ENCODE measurements at places on chromosomes 1 and 21.

DNA sequence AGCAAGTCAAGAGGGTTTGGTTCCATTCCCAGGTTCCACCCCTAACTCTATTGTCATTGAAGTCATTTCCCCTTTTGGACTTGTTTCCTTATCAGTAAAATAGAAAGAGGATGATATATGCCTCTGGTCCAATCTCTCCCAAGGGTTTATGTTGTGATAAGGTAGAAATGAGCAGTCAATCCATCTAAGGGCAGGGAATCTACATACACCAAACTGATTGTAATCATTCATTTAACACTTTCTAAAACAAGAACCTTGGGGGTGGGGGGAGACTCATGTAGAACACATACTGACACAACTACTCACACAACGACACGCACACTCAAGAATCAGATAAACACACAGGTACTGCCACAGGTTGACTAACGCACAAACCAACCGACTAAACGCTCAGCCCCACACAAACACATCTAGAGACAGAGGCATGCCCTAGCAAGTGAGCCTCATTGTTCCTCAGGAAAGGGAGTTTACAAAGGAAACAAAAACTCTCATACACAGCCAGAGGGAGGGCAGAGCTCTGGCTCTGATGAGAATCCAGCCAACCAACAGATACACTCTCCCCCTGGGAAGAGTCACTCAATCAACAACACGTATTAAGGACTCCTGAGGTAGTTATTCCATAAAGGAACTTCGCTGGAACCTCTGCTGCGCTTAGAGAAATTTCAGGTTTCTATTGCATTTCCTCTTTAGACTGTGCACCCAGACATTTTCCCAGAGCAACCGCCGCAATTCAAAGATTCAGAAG is 1.0 kb downstream of the F11R start:
- no peak for DNase-seq

GRCh38 chr1:47701741-47702515 is 264.1 kb downstream of the FOXD2 start:
- no peak for DNase-seq

DNA sequence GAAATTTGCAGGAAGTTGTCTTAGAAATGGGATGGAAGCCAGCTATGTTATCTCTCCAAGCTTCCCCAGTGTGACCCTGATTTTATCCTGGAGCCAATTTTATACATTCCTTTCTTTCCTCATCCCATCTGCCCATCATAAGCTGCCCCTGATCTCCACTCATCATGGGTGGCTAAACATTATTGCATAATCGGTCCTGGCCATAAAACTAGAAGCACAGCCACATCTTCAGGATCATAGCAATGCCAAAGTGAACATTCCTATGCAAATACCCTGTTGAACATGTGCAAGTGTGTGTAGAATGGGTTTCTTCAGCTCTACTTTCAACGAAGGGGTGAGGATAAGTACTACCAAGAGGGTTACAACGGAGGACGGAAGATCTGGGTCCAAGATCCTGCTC is 50.6 kb upstream of the COG2 start:
- peak; percentile 8 for DNase-seq

DNA sequence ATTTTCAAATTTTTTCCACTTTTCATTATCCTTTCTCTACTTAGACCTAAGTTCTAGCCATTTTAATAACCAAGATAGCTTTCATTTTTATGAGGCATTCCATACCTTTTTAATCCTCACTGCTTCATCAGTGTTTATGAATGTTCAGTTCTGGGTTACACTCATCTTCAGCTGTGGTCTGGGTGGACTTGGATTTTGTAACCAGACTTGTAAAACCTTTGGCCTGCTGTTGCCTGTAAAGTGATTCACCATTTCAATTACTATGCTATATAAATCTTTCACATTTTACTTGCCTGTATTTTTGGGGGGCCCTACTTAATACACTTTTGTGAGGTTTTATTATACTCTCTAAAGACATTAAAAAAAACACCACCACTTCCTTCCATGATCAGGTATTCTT is 46.2 kb downstream of the USP25 start:
- DNase-seq: peak; percentile 90

DNA sequence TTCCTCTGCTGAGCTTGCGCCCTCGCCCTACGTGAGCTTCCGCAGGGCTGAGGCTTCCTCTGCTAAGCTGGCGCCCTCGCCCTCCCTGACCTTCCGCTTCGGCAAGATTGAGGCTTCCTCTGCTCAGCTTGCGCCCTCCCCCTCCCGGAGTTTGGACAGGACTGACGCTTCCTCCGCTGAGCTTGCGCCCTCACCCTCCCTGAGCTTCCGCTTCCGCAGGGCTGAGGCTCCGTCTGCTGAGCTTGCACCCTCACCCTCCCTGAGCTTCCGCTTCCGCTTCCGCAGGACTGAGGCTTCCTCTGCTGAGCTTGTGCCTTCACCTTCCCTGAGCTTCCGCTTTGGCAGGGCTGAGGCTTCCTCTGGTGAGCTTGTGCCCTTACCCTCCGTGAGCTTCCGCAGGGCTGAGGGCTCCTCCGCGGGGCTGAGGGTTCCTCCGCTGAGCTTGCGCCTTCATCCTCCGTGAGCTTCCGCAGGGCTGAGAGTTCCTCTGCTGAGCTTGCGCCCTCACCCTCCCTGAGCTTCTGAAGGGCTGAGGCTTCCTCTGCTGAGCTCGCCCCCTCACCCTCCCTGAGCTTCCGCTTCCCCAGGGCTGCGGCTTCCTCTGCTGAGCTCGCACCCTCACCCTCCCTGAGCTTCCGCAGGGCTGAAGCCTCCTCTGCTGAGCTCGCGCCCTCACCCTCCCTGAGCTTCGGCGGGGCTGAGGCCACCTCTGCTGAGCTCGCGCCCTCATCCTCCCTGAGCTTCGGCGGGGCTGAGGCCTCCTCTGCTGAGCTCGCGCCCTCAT is 753.6 kb upstream of the TPTE start:
- DNase-seq: no peak

Measured in EH (cell line).